ENCODE measurements at places on chromosomes 11 and 22.

DNA sequence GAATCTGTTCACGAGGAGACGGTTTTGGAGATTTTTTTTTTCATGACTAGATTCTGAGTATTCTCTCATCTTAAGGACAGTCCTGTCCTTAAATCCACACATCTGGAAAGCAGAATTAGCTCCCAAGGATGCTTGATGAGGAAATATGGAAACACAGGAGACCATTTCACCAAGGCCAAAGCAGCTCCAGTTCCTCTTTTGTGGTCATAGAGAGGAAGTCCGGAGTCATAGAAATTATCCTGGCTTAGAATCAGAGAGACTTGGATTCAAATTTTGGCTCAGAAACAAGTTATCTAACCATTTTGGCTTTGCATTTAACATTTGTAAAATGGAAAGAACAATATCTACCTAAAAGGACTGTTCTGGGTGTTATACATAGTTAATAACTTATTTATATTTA is 7.3 kb upstream of the TEAD1 start:
- no peak for DNase-seq

DNA sequence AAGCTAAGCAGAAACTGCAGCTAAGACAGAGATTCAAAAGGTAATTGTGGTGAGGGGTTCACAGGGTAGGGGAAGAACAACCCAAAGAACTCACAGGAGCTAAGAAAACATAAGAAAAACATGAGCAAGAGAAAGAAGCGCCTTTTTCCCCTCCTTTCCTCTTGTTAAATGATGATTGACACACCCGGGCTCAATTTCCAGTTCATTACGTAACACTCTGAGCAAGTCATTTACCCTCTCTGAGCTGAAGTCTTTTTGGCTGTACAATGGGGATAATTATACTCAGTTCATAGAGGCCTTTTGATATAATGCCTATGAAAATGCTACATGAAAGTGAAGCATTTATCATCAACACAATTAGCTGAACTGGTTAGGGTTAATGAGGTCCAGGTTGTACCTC is 17.2 kb downstream of the LRP4 start:
- no peak for DNase-seq

GRCh38 chr11:120228794-120229384 is 11.1 kb upstream of the POU2F3 start:
- no peak for DNase-seq

- DNase-seq = no peak
These were observed 23.1 kb downstream of the TTC17 start for GRCh38 chr11:43381802-43382201.

DNA sequence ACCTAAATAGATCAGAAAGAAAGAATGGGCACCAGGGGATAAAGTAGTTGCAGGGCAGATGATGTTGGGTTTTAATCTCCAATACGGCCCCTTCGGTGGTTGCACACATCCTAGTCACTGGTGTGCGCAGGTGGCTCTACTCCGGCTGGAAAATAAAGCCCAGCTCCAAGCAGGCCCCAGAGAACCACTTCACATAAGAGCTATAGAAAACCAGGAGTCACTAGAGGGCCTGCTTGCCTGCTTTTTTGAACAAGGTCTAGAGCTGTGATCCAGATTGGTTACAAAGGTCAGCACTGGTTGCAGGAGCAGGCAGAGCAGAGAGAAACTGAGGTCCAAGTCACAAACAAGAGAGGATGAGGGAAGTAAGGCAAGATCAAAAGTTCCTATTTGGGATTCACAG is 41.5 kb upstream of the MS4A8 start:
- no peak for DNase-seq

DNA sequence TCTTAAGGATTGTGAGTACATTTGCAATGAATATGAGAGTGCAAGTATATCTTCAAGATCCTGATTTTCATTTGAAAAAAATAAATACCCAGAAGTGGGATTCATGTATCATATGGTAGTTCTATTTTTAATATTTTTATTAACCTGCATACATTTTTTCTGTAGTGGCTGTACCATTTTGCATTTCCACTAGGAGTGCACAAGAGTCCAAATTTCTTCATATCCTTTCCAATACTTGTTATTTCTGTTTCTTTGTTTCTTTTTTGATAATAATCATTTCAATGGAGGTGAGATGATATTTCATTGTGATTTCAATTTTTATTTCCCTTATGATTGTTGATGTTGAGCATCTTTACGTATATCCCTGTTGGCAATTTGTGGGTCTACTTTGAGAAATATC is 759.8 kb upstream of the CNTN5 start:
- no peak for DNase-seq

DNA sequence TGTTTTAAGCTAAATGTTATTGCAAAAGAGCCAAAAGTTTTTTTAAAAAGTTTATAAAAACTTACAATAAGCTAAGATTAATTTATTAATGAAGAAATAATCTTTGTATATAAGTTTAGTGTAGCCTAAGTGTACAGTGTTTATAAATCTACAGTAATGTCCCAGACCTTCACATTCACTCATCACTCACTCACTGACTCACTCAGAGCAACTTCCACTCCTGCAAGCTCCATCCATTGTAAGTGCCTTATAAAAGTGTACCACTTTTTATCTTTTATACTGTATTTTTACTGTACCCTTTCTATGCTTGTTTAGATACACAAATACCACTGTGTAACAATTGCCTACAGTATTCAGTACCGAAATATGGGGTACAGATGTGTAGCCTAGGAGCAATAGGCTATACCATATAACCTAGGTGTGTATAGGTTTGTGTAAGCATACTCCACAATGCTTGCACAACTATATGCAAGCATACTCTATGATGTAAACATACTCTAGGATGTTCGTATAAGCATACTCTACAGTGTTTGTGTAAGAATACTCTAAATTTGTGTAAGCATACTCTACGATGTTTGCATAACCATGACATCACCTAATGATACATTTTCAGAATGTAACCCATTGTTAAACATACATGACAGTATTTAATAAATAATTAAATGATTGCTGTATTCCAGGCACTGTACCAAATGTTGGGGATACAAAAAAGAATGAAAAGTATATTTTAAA is 953.0 kb downstream of the KCNA4 start:
- DNase-seq = no peak
